ENCODE measurements at places on chromosomes 6 and 20. TPM values are rescaled to one million over a fixed set of nuclear protein-coding genes. Genes with fewer than 3 reads are reported as not detected.

The PPIL4 gene
- 22.6 TPM for total RNA-seq

The GLP1R gene
- not detected for total RNA-seq

The SLC17A9 gene
- 0.02 TPM for total RNA-seq

The DEFB115 gene
- not detected for total RNA-seq

The HIVEP1 gene
- total RNA-seq: 12.6 TPM

The PSORS1C1 gene
- 4.4 TPM for total RNA-seq

The SLC52A3 gene
- 0.55 TPM for total RNA-seq

The PRRT1 gene
- 0.74 TPM for total RNA-seq

The MLIP gene
- not detected for total RNA-seq

The SPATA25 gene
- 0.23 TPM for total RNA-seq

The KCNQ2 gene
- total RNA-seq: 0.49 TPM

The C6orf58 gene
- total RNA-seq: 0.33 TPM

The CTCFL gene
- not detected for total RNA-seq

The KCNK16 gene
- total RNA-seq: not detected

The BPIFB4 gene
- not detected for total RNA-seq

The CCN5 gene
- 38.0 TPM for total RNA-seq

The PPP1R18 gene
- total RNA-seq: 43.3 TPM

The DDX43 gene
- not detected for total RNA-seq

The MYBL2 gene
- total RNA-seq: 92.0 TPM

The SGK2 gene
- total RNA-seq: 11.0 TPM

The PACRG gene
- total RNA-seq: not detected

The DEF6 gene
- 0.05 TPM for total RNA-seq

The LGSN gene
- 3.8 TPM for total RNA-seq

The BTNL2 gene
- total RNA-seq: not detected

The HLA-DRB1 gene
- total RNA-seq: not detected

The THBD gene
- 35.3 TPM for total RNA-seq

The ZNF337 gene
- 15.9 TPM for total RNA-seq

The JAG1 gene
- 54.7 TPM for total RNA-seq

The TBXT gene
- not detected for total RNA-seq

The MANEA gene
- 3.2 TPM for total RNA-seq
